ENCODE measurements at places on chromosomes 12 and 14.
A peak's percentile ranks its signal among the peaks of the same experiment; 100 is the strongest.

DNA sequence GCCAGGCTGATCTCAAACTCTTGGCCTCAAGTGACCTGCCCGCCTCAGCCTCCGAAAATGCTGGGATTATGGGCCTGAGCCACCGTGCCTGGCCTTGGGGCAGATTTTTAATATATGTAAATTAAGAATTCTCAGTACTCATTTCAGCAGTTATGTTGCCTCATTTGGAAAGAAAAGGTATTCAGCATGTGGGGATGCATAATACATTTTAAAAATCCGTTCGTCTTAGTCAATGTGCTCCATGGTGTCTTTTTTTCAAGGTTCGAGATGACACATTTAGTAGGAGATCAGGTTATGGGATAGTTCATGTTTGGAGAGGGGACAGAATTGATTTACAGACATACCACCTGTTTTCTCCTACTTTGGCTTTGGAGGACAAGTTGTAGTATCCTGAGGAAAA lies 10.2 kb downstream of the SYNE2 start:
- no peak for DNase-seq

DNA sequence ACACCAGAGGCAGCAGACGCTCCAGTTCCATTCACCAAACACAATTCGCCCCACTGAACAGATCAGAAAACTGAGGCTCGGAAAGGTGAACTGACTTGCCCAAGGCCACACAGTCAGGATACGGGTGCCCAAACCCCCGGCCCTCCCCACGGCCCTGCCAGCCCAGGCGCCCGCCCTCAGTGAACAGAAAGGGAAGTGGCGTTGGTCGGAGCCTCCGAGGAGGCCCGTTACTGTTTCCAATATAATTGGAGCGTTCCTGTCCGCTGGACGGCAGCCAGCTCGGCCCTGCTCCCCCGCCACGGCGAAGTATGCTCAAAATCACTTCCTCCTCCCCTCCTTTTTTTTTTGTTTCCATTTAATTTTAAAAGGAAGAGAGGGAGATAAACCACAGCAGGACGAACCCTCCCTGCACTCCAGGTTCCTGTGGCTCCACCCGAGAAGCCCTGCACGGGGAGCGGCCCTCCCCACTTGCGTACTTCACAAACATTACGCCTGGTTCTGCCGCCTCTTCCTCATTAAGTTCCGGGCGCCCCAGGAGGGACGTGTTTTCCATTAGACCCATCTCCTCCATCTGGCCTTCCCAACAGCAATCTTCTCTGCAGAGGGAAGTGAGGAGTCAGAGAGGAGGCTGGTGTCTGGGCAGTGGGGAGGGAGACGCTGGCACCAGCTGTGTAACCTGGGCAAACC lies 61.1 kb downstream of the NCOR2 start:
- no peak for DNase-seq

- peak; percentile 74 for DNase-seq
Observed at GRCh38 chr12:113135178-113136127, at the start of gene RASAL1. Gene RASAL1 (minus strand): TSS chr12:113135761. CDS start chr12:113135462, 299 bp downstream.

DNA sequence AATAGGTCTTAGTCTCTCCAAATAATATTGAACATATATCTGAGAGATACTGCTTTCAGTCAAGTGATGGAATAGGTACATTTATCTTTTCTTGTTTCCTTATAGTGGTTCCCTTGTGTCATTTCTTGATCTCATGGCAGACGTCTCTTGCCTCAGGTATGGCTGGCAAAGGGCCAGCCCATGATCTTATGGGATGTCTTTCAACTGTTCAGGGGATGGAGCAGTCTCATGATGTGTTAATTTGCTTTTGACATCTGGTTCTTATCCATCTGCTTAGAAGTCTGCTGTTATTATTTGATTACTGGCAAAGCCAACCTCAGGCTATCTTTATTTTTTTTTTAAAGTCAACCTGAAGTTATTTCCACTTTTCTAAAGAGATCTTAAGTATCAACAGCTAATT lies 262.9 kb downstream of the TMEM117 start:
- no peak for DNase-seq

GRCh38 chr12:22971701-22972191 lies 346.8 kb downstream of the ETNK1 start:
- DNase-seq: no peak

DNA sequence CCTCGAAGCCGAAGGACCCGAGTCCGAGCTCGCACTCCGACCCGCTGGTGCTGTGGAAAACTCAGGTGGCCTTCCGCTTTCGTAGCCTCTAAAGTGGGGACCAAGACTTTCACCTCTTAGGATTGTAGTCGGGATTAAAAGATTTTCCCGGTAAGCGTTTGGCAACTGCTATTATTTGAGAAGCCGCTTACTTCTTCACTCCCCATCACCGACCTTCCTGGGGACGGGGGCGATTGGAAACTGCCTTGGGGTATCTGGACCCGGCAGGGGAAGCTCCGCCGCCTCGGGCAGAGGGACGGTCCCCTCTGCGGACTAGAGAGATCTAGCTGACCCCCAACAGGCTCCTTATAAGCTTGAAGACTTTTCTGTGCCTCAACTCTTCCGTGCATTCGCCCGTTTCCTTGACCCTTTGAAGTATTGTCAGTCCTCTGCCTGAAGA lies 659 bp downstream of the TRAFD1 start:
- no peak for DNase-seq

DNA sequence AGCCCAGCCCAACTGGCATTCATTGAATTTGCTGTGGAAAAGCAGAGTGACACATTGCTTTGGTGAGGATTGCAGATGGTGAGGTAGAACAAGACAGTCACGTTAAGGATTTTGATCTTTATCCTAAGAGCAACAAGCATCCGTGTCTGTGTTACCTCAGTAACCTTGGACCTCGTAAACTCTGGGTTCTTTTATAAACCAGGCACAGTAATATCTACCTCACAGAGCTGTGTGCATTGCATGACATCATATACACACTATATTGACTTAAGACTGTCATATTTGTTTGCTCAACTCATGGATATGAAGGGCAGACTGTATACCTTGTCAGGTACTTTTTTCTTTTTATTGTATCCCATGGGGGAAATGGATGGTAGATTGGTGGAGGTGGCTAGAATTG lies 156.2 kb downstream of the ETV6 start:
- no peak for DNase-seq

DNA sequence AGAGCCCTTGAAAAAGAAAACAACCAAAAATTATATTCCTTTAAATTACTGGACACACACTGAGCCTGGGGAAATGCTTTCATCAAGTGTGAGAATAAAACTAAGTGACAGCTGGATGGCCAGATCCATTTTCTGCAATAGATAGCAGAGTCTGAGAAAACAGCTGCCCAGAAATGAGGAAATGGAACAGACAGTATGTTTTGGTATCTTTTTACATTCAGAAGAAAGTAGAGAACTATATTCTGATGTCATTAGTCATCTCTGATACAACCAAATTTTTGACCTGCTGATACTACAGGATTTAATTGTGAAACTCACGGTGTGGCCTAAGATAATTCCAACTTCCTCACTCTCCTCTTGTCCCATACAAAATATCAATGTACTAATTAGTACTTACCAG lies 78.2 kb downstream of the HMGA2 start:
- no peak for DNase-seq

- no peak for DNase-seq
Observed at GRCh38 chr12:57603324-57603723, 1.3 kb upstream of the DTX3 start.

- no peak for DNase-seq
Observed at GRCh38 chr12:50149311-50149710, 17.9 kb downstream of the CERS5 start.

GRCh38 chr12:66044731-66045130 lies 85.8 kb downstream of the LLPH start:
- DNase-seq: no peak

DNA sequence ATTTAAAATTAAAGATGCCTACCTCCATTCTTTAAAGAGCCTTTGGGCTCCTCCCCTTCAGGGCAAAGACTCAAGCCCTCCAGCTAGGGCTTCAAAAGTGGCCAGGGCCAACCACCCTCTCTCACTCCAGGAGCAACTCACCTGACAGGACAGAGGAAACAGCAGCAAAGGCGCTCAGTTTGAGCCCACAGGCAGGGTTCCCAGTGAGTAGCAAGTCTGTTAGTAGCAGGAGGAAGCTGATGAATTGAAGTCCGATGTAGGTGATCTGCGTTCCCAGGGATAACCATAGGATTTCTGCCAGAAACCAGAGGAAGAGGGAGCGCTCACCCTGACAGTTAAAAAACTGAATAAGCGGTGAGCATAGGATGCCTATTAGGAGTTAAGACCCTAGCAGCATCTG lies 15.7 kb downstream of the GSG1 start:
- no peak for DNase-seq

DNA sequence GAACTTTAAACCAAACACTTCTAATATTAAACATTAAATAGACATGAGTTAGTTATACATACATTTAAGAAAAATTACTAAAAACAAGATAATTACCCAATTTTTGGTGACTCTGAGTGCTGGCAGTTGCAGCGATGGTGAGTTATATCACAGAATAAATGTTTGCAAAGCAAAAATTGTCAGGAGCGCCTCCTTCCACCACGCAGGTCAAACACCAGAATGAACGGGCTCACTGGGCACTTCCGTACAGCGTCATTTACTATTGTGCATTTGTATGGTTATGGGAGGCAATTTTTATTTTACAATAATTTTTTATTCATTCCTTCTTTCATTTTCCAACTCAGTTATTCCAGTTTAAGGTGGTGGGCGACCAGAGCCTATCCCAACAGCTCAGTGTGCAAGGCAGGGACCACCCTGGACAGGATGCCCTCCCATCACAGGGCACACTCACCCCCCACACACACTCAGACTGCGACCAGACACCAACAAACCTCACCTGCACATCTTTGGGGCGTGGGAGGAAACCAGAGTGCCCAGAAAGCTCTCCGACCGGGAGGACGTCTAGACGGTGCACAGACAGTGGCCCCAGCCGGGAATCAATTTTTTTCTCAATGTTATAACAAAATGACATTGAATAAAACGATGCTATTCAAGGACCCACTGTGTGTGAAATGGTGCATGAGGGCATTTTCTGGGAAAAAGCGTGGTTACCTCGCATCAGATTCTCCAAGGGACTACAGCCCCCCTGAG lies 67.2 kb downstream of the TESC start:
- no peak for DNase-seq

DNA sequence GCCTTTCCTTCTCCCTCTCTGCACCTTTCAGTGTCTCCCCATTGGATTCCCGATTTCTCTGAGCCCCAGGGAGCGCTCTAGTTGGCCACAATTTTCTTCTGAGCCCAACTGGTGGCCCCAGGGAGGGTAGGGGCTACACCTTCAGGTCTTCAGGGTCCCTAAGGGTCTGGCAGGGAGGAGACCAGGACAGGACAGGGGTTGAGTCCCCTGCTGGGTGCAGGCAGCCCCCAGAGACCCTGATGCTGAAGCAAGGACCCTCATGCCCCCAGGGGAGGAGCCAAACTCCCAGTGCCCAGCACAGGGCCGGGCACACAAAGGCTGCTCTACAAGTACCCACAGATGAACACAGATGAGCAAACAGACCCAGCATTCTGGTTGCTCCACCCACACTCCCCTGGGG lies 12.7 kb downstream of the FOXN4 start:
- no peak for DNase-seq

DNA sequence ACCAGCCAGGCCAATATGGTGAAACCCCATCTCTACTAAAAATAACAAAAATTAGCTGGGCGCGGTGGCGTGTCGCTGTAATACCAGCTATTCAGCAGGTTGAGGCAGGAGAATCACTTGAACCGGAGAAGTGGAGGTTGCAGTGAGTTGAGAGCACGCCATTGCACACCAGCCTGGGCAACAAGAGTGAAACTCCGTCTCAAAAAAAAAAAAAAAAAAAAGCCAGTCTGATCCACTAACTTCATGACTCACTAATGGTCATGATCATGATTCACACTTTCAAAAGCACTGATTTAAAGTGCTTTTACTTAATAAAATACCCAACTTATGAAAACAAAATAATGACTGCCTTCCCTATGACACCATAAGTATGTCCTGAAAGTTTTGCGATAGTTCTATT lies 38.4 kb upstream of the CPM start:
- peak; percentile 9 for DNase-seq

- DNase-seq: peak; percentile 89
Observed at GRCh38 chr14:101761032-101761880, at the start of gene PPP2R5C. Gene PPP2R5C (plus strand): TSS chr14:101761709. CDS start chr14:101761894, 185 bp downstream.

- DNase-seq: no peak
Observed at GRCh38 chr12:19630536-19630935, 191.2 kb downstream of the AEBP2 start.

DNA sequence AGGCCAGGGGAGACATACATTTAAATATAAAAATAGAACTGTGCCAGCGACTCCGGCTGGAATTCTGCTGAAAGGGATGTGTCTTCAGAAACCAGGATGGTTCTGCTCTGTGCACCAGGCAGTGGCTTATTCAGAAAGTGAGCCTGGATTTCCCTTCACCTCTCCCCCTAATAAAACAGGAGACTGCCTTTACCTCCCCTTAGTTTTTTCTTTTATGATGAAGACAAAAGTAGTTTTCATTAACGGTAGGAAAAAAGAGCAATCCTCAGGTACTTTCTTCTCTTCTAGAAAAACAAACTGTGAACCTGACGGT lies 346 bp downstream of the SLC7A8 start:
- DNase-seq: no peak
